ENCODE measurements at places on chromosomes 3 and 15.

DNA sequence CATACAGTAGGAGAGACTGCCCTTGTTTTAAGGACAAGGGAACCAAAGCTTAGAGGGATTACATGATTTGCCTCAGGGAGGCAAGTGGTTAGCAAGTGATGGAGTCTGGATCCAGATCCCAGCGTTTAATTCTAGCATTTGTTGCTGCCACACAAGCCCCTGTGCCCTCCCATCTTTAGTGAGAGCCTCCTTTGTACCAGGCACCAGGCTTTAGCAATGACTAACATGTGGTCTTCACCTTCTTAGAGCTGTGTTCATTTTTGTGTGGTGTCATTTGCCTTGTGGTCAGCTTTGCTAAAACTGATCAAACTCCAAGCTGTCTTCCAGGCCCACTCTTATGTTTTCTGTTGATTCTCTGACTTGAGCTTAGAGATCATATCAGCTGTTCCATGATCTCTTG lies 290.5 kb downstream of the RPLP1 start:
- no peak for DNase-seq

- DNase-seq = no peak
These were observed 62.3 kb downstream of the MCTP2 start for GRCh38 chr15:94293411-94294402.

DNA sequence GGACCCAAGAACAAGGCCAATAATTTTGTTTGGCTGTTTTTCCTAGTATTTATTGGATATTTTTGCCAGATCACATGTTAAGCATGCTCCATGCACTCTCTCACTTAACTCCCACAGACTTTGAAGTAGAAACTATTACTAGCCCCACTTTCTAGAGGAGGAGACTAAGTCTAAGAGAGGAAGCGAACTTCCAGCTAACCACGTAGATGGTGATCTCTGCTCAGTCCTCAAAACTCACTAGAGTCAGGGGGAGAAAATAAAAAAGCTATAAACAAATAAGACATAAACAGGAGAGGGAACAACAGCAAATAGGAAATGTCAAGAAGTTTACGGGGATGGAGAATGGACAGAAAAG lies 481.0 kb upstream of the PROK2 start:
- no peak for DNase-seq

DNA sequence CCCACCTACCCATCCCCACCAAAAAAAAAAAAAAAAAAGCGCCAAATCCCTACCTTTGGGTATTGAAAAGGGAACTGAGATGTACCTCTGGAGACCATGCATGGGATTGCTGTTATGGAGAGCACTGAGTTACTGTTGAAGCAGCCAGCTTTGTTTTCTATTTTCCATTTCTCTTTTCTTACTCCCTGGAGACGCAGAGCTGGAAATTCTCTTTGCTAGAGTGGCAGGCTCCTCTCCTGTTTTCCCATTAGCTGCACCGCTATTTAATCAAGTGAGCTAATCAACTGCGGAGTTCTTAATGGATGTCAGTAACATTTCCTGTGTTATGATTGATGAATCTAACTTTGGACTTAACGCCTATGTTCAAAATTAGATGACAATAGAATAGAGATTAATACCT lies 136.1 kb upstream of the LMCD1 start:
- DNase-seq = no peak

GRCh38 chr3:150324788-150325187 lies 83.3 kb upstream of the TSC22D2 start:
- no peak for DNase-seq

GRCh38 chr15:59917504-59918157 lies 86.5 kb upstream of the FOXB1 start:
- DNase-seq = peak; percentile 56

GRCh38 chr3:31841515-31841914 lies 139.5 kb downstream of the OSBPL10 start:
- no peak for DNase-seq

- DNase-seq = no peak
These were observed 55.6 kb downstream of the CYP11A1 start for GRCh38 chr15:74311734-74312444.

DNA sequence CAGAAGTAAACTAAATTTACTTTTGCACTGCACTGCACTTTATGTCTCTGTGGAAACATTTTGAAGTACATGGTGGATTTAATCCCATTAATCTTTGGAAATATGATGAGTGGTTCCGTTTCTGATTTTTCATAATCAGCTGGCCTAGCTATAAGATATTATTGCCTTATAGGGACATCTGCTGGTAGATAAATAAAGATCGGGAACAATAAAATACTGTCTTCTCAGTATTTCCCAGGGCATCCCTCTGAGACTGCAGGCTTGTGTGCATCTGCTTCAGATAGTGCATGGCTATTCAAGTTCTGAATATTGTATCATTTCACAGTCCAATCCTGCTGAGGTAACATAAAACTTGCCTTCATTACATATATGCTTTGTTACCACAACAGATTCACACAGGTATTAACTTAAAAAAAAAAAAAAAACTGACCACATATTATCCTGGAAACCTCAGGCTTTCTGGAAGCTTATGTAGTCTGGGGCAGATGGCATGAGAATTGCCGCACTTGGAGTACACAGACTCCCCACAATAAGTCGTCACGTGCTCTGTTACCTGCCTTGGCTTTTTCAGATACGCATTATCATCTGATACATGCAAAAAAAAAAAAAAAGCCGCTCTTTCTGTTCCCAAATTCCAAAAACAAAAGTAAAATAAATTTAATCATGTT lies 330.8 kb upstream of the AGTR1 start:
- no peak for DNase-seq

DNA sequence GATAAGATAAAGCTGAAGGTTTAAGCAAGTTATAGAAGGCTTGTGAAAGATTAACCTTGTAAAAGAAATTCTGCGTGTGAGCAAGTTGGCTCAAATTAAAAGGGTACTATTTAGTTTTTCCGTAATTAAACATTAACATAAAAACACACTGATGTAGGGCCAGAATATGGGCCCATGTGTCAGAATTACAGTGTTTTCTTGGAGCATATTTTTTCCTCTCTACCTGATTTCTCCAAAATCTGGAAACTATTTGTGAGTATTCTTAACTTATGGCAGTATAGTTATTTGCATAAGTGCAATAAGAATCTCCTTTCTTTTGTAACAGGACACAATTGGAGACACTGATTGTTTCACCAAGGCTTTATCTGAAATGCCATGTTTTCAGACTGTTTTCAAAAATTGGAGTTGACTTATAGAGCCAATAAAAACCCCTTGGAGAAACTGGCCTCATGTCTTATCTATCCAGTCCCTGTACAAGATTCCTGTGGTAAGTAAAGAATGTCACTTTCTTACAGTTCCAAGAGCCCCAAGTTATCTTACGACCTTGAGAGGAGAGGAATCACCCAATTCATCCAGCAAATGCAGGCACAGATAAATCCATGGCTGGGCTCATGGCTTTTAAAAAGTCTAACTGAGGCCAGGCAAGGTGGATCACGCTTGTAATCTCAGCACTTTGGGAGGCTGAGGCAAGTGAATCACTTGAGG lies 47.8 kb upstream of the P2RY1 start:
- no peak for DNase-seq

Measured in stimulated activated CD4-positive, alpha-beta T cell treated with anti-CD3 and anti-CD28 coated beads, TNF-alpha, amount 100 ng/mL, for 1 hour (primary cell).